ENCODE measurements at places on chromosomes 2 and 18.
A peak's percentile ranks its signal among the peaks of the same experiment; 100 is the strongest.

GRCh38 chr2:127874378-127875269 is 11.1 kb downstream of the AMMECR1L start:
- DNase-seq, result no peak

DNA sequence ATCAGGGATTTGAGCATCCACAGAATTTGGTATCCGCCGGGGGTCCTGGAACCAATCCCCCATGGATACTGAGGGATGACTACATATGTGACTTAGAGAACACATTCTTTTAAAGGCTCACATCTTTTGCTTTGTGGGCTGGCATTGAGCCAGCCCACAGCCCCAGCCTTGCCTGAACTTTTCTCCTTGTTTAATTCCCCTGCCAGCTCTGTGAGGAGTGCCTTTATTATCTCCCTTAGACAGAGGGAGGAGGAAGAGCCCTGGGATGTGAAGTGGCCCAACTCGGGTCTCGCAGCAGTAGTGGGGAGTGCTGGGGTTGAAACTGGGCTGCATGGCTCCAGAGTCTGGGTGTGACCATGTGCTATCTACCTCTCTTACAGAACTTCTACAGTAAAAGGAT is 7.6 kb downstream of the TTC39C start:
- DNase-seq, result no peak

DNA sequence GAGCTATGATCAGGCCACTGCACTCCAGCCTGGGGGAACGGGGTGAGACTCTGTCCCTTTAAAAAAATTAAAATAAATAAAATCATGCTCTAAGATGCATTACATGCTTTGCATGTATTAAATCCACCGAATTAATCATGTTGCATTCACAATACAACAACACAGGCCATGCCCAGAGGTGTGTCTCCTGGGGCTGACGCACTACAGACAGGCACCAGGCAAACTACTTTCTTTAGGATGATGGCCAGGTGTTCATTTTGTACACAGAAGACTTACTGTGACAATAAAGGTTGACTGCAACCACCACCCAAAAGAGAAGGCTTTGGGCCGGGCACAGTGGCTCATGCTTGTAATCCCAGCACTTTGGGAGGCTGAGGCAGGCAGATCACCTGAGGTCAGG is 226.8 kb upstream of the PXDN start:
- no peak for DNase-seq

DNA sequence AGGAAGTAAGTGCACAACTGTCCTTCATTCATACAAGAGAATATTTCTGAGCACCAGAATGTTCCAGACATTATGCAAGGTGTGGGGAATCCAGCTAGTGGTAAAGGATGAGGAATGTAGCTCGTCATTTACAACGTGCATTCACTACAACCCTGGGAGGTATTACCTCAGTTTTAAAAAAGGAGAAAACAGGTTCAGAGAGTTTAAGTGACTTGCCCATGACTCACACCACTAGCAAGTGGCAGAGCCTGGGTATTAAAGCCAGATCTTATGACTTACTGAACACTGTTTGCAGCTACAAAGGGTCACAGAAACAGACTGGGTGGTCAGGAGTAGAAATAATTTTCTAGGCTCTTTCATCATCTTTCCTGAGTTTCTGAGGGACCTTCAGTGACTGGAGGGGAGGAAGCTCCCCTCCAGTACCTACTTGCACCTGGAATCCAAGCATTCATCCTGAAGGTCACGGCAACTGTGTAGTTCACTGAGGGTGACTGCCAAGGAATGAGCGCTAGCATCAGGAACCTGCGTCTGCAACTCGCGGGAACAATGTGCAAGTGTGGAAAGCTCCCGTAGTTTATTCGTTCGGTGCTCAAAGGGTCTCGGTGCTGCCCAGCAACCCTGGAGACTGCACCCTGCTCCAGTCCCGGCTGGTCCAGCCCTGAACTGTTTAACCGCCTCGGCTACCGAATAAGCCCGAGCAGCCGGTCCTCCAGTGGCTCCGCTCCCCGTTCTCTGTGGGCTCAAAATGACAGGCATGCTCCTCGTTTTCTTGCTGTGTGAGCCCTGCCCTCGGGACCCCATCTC is 647 bp downstream of the CCDC121 start:
- DNase-seq, result no peak

GRCh38 chr2:62706721-62707521 is 1.4 kb downstream of the EHBP1 start:
- no peak for DNase-seq

DNA sequence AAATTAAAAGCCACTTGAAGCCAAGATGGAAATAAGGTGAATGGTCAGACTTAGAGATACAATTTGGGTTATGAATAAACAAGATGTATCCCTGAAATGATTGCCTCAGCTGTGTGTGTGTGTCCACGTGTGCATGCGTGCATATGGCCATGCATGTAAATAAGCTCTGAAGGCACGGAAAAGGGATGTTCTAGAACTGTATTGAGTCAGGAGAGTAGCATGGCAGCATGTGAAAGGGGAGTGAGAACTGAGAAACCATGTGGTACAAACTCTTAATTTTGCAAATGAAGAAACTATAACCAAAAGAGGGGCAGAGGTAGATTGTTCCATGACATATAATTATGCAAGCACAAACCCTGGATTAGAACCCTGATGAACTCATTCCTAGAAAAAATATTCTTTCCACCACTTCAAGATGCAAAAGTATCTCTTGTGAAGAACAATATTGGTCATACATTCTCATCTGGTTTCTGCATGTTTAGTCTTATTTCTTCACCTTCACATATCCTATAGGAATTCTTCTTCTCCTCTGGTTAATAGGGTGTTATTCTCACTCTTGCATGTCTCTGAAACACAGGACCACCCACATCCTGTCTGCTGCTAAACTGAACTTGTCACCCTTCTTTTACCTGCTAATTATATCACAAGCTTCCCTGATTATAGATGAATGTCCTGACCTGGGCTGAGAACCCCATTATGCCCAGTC is 455.8 kb downstream of the SETBP1 start:
- DNase-seq, result no peak

GRCh38 chr18:45775241-45775676 is 50.2 kb upstream of the SIGLEC15 start:
- peak; percentile 73 for DNase-seq

DNA sequence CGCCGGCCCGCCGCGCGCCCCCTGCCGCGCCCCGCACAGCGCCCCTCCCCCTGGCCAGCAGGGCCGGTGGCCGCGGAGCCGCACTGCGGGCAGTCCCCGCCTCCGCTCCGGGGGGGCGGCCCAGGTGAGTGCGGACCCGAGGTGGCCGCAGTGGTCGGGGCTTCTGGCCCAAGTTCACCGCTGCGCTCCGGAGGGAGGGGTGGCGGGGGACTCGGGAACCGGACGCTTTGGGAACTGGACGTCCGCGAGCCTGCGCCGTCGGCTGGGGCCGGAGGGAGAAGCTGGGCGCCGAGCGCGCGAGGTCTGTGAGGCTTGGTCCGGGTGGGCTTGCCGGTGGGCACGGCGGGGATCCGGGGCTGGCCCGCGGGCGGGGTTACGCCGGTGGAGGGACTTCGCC is 591 bp upstream of the LDLRAD4 start:
- no peak for DNase-seq

GRCh38 chr2:240574386-240575100 is 6.3 kb downstream of the RNPEPL1 start:
- DNase-seq, result no peak

GRCh38 chr18:2400701-2401196 is 170.6 kb downstream of the METTL4 start:
- no peak for DNase-seq

DNA sequence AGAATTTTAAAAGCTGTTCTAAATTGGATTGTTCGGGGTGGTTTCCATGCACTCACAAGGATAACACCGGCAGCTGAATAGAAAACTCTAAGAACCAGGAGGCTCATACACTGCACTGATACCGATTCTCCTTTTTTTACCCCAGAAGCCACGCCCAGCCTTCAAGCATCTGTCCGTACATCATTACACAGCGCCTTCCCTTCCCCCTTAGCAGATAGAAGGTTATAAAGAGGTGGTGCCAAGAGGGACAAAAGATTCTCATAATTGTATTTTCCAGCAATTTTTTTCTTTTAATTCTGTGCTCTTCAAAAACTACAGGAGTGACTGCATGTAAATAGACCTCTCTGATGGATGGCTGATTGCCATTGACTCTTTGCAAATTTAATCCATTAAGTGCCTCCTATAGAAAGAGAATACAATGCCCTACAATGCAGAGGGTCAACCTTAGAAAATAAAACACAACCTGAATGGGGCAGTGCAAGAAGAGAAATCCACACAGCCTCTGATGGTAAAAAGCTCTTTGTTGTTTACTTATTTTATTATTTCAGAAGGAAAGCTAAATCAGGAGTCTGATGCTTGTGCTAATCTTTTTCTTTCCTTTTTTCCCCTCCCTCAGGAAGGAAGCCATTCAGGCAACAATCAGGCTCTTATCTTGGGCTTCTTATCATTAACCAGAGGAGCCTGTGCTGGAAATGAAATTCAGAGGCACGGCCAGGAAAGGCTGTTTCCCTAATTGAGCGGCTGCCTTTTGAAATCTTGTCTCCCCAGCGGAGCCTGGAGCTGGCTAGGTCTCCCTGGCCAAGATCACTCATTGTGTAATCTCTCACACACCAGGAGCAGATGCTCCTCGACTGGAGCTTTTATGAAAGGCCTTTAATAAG is 198.9 kb upstream of the NABP1 start:
- no peak for DNase-seq

GRCh38 chr2:3594493-3595281 is at the start of gene COLEC11:
Gene COLEC11 (plus strand): TSS chr2:3595112. CDS start chr2:3604341, 9,229 bp downstream.
- no peak for DNase-seq

DNA sequence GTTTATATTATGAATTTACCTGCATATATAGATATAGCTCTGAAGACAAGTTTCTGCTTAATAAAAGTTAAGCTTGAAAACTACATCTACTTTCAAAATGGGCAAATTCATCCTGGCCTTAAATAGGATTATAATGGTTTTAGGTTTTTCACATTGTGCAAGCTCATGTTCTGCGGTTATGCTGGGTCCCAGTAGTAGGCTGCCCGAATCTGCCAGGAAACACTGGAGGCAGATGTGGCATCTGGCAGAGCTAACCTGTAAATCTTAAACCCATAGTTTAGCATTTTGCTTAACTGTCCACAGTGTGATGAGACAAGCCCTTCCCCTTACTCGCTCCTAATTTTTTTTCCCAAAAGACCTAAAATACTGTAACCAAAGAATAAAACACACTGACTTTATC is 234.2 kb downstream of the TCF4 start:
- no peak for DNase-seq

GRCh38 chr2:33029459-33029858 is 82.7 kb downstream of the LTBP1 start:
- DNase-seq, result no peak

GRCh38 chr2:191941376-191941929 is 94.6 kb upstream of the CAVIN2 start:
- no peak for DNase-seq

GRCh38 chr2:9565436-9566153 is 10.0 kb upstream of the ADAM17 start:
- no peak for DNase-seq

GRCh38 chr2:65282477-65283053 is 54.9 kb downstream of the ACTR2 start:
- DNase-seq, result no peak

GRCh38 chr2:122883849-122884248 is 1128.4 kb downstream of the TSN start:
- DNase-seq, result no peak

DNA sequence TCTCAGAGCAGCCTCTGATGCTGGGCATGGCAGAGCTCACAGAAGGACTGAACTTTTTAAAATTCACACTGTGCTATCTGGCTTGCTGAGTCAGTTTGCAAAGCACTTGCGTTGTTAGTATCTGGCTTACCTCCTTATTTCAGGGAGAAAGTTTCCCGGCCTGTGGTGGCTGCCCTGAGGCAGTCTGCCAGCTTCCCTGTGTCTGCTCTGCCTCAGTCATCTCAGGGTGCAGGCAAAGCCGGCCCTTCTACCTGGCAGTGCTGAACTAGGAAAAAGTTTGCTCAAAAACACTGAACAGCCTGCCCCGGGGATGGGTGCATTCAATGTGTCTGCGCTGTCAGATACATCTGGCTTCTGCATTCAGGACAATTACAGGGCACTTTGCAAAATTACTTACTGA is 90.2 kb upstream of the UXS1 start:
- DNase-seq, result no peak

DNA sequence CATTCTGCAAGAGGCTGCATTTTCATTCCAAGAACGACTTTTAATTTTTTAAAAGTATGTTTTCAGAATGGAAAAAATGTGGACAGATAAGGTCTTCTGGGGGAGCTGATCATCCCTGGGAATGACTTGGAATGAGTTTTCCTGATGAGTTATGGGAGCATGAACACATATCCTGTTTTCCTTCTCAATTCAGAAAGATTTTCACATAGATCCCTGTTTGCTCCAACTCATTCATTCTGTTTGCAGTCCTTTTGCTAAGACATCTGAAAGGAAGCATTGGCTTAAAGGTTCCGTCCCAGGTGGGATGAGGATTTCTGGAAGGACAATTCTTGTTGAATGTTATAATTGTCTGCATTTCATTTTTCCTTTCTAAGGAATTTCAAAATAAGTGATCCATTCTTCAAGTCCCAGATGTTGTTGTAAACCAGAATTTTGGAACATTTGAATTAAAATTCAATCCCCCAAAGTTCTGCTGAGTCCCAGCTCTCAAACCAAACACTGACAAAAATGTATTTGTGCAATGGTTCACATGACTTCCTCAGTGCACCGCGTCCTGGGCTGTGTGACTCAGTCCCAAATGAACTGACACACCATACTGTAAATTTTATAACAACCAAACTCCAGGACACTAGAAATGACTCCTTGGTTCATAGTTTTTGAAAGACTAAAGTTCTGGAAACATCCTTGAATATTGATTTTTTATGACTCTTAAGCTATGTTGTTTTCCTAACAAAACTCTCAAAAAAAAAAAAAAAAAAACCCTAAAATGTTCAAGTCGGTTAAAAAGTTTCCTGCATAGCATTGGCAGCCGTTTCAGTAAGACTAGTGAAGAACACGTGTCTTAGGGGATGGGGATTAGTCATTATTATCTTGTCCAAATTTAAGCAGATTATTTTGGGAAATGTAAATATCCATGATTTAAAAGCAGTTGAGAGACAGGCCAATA is 281.8 kb upstream of the TCF4 start:
- DNase-seq, result no peak

GRCh38 chr2:158393886-158394285 is 62.7 kb downstream of the CCDC148 start:
- DNase-seq, result no peak

DNA sequence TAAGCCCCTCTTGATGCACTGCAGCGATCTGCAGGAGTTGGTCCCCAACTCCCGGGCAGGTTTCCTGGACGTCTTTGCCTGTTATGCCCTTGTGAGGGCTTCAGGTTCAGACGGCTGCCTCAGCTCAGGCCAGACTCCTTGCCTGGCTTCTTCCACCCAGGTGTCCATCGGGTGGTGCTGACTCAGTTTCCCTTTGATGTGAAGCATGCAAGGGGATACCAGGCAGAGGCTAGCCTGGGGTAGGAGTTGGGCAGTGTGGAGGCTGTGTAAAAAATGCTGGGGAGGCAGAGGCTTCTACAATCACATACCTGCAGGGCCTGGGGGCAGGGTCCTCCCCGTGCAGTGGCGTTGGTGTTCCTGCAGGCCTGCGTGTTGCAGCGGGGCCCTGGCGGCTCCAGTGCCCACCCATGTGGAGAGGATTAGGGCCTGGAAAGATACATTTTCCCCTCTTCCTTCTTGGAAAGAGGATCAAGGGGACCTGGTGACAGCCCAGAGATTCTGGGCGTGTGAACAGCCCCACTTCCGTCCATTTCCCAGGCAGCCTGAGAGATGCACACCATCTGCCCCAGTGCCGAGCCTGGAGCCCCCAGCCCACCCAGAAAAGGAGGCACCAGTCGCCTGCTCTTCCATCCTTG is 338.3 kb downstream of the DYSF start:
- no peak for DNase-seq

Data from stimulated activated CD4-positive, alpha-beta T cell treated with anti-CD3 and anti-CD28 coated beads, Interleukin-12 subunit alpha, Interleukin-12 subunit beta, amount 100 ng/mL, for 24 hours (primary cell).